ENCODE measurements at places on chromosomes 13 and 19.

DNA sequence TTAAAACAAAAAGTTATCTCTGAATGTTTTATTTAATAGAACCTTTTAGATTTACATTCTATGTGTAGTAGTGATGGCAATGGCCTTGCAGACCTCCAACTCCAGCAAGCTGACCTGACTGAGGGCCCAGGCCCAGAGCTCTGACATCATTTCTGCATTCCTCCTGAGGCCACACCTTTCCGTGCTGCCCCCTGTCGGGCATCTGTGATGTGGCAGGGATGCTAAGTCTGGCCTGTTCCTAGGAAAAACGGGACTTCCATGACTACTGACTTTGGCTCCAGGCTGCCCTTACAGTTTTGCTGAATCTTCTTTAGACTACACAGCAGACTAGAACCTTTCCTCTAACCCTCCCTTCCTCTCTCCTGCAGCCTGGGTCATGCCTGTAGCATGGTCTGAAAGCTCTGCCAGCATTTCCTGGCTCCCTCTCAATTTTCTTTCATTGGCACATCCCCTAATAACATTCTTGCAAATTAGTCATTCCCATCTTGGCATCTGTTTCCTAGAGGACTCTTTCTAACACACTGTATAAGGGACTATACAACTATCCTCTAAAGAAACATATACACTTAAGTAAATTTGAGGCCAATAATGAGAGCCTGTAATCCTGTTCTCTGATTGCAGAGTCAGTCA is 249.1 kb downstream of the GPC5 start:
- DNase-seq = no peak

GRCh38 chr13:98622931-98623331 is 46.0 kb upstream of the STK24 start:
- no peak for DNase-seq

DNA sequence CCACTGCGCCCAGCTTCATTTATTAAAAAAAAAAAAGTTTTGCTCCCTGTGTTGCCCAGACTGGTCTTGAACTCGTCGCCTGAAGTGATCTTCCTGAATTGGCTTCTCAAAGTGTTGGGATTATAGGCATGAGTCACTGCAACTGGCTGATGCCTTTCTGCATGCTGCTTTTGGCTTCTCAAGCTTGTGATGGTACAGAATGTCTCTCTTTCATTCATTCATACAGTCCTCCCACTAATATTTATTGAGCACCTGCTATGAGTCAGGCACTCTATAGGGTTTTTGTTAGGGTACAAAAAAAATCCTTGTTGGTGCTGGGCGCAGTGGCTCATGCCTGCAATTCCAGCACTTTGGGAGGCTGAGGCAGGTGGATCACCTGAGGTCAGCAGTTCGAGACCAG is 9.0 kb downstream of the TSPAN16 start:
- DNase-seq = no peak

DNA sequence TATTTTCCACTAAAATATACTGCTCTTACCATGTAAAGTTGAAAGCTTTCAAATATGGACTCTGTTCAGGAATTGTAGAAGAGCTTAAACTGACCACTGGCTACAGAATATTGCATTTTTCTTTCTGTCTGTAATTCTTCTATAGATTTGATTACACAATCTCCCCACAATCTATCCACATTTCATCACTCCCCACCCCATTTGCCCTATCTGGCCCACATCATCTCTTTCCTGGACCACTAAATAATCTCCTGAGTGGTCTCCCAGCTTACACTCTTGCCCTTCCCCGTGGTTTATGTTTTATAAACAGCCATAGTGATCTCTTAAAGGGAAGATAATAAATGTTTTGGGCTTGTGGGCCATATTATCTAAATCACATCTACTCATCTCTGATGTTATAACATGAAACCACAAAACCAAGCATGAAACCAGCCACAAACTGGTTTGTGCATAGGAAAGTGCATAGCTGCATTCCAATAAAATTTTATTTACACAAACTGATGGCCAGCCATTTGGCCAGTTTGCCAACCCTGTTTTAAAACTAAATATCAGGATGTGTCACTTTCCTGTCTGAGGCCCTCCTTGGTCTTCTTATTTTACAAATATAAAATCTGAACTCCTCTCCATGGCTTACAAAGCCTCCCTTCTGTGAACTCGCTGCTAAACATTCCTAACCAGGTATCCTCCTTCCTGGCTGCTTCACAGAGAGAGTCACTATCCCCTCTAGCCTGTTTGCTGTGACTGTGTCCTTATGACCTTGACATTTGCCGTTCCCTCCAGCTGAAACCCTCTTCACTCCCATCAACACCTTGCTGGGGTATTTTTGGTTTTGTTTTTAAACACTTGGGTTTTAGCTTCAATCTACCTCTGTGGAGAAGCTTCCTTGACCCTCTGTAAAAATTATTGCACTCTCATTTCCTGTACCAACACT is 500.9 kb downstream of the GPC6 start:
- DNase-seq = no peak

DNA sequence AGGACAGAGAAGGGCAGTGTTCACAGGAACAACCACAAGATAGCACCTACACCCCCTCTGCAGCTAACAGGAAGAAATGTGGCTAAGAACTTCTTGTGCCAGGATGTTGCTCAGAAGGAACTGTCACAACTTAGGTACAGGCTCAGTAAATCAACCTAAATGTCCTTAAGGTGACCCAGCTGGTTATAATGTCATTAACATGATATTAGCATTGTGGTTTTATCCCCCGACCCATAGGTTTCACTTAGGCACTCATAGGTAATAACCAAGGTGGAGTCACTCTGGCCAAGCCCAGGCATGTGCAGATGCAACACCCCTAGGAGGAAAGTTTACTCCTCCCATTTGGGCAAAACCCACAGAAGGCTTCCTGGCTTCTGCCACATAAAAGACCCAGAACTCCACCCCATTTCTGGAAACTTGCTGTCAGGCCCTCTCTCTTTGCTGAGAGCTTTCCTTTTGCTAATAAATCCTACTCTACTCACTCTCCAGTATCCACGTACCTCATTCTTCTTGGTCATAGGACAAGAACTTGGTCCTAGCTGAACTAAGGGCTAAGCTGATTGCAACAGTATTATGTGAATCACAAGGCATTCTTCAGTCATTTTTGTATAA is 951.3 kb downstream of the SLITRK5 start:
- DNase-seq = peak; percentile 14

DNA sequence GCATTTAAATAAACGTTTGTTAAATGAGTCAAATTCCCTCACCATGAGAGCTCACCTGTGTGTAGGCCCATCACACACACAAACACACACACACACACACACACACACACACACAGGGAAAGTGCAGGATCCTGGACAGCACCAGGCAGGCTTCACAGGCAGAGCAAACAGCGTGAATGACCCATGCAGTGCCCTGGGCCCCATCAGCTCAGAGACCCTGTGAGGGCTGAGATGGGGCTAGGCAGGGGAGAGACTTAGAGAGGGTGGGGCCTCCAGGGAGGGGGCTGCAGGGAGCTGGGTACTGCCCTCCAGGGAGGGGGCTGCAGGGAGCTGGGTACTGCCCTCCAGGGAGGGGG is 8.5 kb upstream of the CEACAM5 start:
- DNase-seq = no peak

DNA sequence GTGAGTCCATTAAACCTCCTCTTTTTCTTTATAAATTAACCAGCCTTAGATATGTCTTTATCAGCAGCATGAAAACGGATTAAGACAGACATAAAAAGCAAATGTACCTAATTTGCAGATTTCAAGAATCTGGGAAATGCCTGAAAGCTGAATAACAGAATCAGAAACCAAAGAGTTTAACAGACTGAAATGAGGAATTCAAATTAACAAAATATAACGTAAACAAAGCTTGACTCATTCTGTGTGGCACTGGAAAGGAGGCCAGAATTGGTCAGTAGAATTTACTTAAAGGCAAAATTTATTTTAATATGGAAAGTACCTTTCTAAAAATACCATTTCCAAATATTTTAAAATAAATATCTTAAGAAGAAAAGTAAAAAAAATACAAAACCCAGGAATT is 540.6 kb upstream of the HTR2A start:
- DNase-seq = no peak

DNA sequence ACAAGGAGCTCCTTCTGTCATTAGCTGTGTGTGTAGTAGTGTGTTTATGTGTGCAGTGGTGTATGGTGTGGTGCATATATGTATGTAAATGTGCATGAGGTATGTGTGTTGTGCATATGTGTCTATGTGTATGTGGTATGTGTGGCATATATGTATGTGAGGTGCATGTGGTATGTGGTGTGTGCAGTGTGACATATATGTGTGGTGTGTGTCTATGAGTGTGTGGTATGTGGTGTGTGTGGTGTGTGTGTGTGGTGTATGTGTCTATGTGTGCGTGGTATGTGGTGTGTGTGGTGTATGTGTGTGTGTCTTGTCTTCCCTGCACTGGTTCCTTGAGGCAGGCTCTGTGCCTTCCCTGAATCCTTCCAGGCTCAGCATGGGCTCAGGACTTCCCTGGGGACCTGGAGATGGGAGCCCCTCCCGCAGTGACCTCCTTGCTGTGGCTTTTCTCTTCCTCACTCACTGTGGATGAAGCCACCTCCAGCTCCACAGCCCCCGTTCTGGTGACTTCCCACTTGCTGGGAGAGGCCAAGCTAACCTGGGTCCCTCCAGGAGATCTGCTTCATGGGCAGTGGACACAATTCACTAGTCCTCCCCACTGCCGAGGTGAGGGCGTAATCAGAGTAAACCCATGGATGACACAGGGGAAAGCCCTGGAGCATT is 64.2 kb downstream of the CCDC70 start:
- DNase-seq = no peak

- no peak for DNase-seq
These were observed 15.8 kb downstream of the ZNF574 start for GRCh38 chr19:42091742-42092141.

DNA sequence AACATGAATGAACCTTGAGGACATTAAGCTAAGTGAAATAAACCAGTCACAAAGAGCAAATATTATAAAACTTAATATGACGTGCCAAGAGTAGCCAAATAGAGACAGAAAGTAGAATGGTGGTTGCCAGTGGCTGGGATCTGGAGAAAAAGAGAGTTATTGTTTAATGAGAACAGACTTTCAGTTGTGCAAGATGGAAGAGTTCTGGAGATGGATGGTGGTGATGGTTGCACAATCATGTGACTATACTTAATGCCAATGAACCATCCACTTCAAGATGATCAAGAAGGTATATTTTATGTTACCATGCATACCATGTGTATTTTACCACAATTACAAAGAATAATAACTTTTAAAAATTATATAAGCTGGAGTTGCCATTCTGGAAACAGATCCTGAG is 65.7 kb upstream of the MTIF3 start:
- DNase-seq = no peak

DNA sequence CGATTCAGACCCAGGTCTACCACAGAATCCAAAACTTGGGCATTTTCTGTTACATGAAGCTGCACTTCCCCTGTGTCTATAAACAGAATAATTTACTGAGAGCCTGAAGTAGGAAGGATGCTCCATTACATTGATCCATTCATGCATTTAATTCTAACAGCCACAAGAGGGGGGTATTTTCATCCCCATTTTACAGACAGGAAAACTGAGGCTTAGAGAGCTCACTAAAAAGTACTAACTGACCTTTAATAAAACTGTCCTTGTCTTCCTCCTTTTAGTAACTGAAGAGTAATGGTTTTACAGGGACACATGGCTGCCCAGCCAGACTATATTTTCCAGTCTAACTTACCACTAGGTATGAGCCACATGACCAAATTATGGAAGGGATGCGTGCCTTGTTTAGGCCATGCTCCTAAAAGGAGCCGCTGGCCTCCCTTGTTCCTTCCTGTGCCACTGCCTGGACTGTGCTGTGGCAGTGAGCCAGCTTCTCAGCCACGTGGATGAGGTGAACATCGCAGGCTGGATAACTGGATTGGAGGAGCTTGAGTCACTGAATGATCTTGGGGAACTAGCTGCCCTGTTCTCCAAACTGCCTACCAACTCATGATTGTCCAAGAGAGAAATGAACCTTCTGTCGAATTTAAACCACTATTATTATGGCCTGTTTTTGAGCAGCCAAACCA is 108.3 kb downstream of the DOCK9 start:
- DNase-seq = no peak

- DNase-seq = no peak
These were observed 396.9 kb upstream of the SLITRK5 start for GRCh38 chr13:87274209-87274819.

DNA sequence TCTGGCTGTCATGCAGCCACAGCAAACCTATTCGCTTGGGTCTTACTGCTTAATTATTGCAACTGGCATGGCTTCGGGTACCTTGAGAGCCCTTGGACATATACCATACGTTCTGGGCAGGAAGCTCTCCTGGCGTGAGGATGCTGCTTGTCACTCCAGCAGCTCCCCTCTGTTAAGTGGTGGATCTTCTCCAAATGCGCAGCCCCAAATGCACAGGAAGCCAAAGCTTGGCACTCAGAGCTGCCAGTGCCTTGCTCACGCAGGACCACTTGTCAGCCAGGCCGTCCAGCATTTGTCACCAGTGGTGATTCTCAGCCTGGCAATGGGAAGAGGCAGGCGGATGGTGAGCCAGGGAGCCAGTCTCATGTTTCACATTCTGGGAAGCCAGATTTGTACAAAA is 158.6 kb downstream of the KATNAL1 start:
- DNase-seq = no peak

DNA sequence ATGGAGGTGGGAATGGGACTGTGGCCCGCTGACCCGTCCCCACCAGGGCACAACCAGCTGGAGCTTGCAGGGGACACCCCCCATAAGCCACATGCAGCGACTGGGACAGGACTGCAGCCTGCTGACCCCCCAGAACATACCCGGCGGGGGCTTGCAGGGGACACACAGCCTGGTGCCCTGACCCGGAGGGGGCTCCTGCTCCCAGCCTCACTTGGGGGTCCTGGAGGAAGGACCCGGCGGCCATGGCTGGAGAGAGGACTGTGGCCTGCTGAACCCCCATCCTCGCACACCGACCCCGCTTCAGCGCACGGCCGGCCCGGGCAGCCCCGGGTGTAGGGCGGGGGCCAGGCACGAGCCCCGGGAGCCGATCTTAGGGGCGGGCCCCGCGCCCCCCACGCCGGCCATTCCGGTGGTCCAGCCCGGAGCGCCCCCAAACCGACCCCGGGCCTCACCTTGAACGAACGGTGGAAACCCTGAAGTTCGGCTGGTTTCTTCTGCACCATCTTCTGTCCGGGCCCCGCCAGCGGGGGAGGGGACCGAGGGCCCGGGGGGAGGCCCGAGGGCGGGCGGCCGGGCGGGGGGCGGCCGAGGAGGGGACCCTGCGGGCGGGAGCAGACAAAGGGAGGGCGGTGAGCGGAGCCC is 574 bp downstream of the MKNK2 start:
- DNase-seq = no peak

- no peak for DNase-seq
These were observed 36.2 kb downstream of the TRPC4 start for GRCh38 chr13:37833411-37833810.

Measured in activated T-cell treated with anti-CD3 and anti-CD28 coated beads for 4 hours (primary cell).